ENCODE measurements at places on chromosomes 5 and 9. TPM values are rescaled to one million over a fixed set of nuclear protein-coding genes. Genes with fewer than 3 reads are reported as not detected.

DNA sequence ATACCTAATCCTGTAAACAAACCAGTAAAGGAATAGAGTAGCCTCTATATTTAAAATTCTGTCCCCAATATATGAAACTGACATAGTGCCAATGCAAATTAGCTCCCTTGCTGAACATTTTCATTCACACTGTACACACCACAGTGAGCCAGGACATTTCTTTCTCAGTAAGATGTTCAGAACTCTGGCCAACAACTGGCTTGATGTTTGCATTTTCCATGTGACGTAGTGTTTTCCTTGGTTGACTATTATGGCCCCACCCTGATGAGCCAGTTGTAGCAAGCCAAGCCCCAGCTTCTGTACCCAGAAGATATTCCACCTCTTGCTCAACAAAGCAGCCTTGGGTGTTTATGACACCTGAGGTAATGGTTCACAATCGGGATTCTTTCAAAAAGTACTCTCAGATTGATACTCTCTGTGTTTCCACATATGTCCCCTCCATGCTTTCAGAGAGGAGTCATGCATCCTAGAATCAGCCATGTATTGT, 17.7 kb upstream of the ANXA1 start:
- no peaks in the 10 kb centered on the region for H3K27me3 ChIP-seq
- no peak overlapping the region for H3K27ac ChIP-seq
- DNase-seq, result no peak
- H3K4me1 ChIP-seq, result peaks cover 9% of the 10 kb centered on the region

The PFN3 gene
- not detected for total RNA-seq

The MAPK9 gene
- 44.9 TPM for total RNA-seq

The NEUROG1 gene
- not detected for total RNA-seq

GRCh38 chr5:178274781-178275537, 42.4 kb upstream of the PHYKPL start:
- H3K36me3 ChIP-seq, result no peaks in the 10 kb centered on the region
- no peaks in the 10 kb centered on the region for H3K4me1 ChIP-seq
- H3K4me3 ChIP-seq, result no peak overlapping the region
- no peak for DNase-seq
- no peaks in the 10 kb centered on the region for H3K27me3 ChIP-seq
- no peak overlapping the region for H3K27ac ChIP-seq
